ENCODE measurements at places on chromosomes 3 and 15.

- DNase-seq, result peak; percentile 54
These were observed 7.2 kb upstream of the STAC start for GRCh38 chr3:36373084-36373483.

- DNase-seq, result no peak
These were observed 175.1 kb downstream of the VGLL3 start for GRCh38 chr3:86815880-86816279.

GRCh38 chr15:42092398-42093318 is 1.7 kb downstream of the PLA2G4D start:
- DNase-seq, result no peak

DNA sequence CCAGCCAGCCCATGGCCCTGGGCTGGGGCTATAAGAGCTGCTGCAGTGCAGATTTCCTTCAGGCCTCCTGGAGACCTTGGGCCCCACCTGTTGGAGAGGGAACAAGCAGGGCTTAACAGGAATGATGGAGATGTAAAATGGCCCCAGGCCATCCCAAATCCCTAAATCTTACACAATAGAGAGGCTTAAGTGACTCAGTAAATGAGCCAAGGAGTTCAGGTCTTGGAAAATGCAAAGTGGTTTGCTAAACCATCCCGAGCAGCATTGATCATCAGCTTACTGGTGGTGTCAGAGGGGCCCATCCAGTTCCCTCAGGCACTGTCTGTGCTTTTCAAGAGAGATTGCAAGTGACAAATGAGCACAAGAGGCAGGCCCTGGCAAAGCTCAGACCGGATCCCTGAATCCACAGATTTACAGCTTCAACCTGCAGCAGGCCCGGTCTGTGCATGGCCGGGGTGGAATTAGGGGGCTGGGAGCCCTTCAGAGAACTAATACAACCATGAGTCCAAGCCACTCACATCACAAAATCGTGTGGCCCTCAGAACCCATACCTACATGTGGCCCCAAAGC is 325.4 kb downstream of the UACA start:
- no peak for DNase-seq

GRCh38 chr3:129553171-129553570 is 10.2 kb downstream of the H1-8 start:
- DNase-seq, result no peak

- no peak for DNase-seq
These were observed 38.1 kb upstream of the IGDCC4 start for GRCh38 chr15:65460741-65461347.

DNA sequence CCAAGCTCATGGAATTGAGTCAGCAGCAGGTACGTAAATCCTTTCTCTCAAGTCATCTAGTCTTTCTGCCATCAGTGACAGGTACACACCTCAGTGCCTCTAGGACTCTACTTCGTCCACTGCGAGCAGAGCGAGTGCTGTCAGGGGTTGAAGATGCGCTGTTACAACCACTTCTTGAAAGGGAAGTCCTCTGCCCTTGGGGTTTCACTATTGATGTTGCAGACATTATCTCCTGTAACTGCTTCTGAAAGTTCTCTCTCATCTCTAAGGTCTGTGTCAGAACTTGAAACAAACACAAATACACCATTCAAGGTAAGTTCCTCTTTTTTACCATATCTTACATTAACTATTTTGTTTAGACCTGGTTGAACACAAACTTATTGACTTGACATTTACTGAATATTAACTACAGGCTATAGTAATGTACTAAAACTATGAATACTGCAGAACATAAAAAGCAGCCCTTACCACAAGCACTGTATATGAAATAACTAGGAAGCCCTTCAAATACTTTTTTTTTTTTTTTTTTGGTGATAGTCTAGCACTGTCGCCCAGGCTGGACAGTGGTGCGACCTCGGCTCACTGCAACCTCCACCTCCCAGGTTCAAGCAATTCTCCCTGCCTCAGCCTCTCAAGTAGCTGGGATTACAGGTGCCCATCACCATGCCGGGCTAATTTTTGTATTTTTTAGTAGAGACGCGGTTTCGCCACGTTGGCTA is 41.5 kb downstream of the TOPBP1 start:
- no peak for DNase-seq

GRCh38 chr3:52503788-52504424 is 8.8 kb downstream of the STAB1 start:
- no peak for DNase-seq

GRCh38 chr15:31270767-31271166 is 55.9 kb upstream of the KLF13 start:
- DNase-seq, result no peak

- no peak for DNase-seq
These were observed 42.0 kb upstream of the IMPG2 start for GRCh38 chr3:101362406-101362805.

DNA sequence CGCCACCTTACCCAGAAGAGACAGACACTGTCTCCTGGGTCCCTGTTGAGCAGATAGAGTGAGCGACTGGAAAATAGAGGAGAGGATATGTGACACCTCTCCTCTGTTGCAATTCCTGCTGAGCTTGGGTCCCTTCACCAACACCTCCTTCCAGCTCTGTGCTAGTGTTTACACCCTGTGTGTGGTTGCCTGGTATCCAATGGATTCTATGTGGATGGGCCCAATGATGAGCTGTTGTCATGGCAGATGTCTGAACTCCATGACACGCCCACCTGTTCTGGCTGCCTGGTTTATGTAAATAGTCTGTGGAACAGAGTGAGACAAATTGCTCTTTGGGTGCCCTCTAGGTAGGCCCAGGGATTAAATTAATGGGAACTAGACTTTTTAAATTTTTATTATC is 23.7 kb downstream of the RBM5 start:
- DNase-seq, result no peak

- no peak for DNase-seq
These were observed 45.2 kb downstream of the GSK3B start for GRCh38 chr3:120049072-120049471.

DNA sequence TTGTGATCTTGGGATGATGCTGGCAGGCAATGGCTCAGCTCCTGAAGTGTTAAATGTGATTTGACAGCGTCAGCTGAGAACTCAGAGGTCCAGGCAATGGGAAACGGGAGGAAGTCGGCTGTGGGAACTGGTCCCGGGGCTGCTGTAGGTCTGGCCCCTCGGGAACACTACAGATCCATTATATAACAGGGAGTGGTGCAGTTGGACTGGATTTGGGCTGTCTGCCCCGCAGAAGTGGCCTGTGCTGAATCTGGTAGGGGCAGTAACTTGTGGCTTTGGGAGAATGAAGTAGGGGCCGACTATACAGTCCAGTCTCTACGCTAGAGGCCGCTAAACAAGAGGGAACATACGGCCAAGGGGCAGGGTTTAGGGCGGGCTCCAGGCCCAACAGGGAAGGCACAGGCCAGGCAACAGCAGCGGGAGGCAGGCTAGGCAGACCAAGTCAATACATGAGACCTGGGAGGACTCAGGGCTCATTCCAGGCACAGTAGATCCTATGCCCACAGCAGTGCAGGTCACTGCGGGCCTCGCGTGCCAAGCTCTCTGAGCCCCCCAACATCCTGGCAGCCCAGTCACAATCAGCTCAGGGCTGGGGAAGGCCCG is 20.3 kb upstream of the IL16 start:
- no peak for DNase-seq

DNA sequence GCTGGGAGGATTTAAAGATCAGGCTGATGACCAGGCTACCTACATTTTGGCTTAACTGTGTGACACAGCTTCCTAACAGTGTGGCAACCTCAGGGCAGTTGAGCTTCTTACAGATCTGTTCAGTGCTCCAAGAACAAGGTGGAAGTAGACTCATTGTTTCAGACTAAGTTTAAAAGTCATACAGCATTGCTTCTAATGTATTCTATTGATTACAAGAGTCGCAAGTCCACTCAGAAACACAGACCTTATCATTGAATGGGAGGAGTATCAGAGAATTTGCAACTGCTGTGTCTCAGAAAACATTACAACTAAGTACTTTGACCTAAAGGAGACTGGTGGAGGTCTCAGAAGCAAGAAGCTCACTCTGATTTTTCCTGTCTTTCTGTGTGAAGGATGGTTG is 579.5 kb upstream of the TGFBR2 start:
- DNase-seq, result no peak

GRCh38 chr3:43512754-43513404 is 108.9 kb downstream of the ANO10 start:
- no peak for DNase-seq

- no peak for DNase-seq
These were observed at the start of gene SLC6A20 for GRCh38 chr3:45795882-45796765. Gene SLC6A20 (minus strand): TSS chr3:45796536. CDS start chr3:45796419, 117 bp downstream.

GRCh38 chr15:71748293-71748718 is 62.0 kb upstream of the NR2E3 start:
- peak; percentile 85 for DNase-seq

- DNase-seq, result no peak
These were observed 6.0 kb downstream of the TM4SF19 start for GRCh38 chr3:196332168-196332567.

- DNase-seq, result no peak
These were observed 62.1 kb upstream of the TBC1D23 start for GRCh38 chr3:100198579-100199269.

DNA sequence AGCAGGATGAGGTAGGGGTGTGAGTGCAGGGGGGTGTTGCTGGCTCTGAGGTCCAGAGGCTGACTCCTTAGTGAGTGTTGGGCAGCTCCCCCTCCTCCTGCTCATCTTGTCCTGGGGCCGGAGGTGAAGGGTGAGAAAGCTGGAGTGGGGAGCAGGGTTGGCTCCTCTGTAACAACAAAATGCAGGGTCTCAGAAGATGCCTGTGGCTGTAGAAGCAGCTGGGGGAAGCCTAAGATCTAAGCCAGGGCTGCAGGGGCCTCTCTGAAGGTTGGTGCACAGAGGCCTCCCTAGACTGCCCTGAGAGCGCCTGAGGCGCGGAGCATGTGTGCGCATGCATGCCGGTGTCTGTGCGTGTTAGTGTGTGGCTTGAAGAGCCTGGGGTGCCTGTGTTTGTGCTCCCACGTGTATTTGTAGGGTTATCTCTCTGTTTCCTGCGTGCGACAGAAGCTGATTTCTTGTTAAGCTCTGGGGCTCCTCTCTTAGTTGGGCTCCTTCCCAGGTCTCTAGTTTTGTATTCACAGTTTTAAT is 5.3 kb upstream of the HDAC11 start:
- no peak for DNase-seq

- no peak for DNase-seq
These were observed 19.1 kb upstream of the NR2F2 start for GRCh38 chr15:96311256-96311955.

GRCh38 chr3:102233881-102234280 is 200.9 kb upstream of the ZPLD1 start:
- DNase-seq, result no peak

DNA sequence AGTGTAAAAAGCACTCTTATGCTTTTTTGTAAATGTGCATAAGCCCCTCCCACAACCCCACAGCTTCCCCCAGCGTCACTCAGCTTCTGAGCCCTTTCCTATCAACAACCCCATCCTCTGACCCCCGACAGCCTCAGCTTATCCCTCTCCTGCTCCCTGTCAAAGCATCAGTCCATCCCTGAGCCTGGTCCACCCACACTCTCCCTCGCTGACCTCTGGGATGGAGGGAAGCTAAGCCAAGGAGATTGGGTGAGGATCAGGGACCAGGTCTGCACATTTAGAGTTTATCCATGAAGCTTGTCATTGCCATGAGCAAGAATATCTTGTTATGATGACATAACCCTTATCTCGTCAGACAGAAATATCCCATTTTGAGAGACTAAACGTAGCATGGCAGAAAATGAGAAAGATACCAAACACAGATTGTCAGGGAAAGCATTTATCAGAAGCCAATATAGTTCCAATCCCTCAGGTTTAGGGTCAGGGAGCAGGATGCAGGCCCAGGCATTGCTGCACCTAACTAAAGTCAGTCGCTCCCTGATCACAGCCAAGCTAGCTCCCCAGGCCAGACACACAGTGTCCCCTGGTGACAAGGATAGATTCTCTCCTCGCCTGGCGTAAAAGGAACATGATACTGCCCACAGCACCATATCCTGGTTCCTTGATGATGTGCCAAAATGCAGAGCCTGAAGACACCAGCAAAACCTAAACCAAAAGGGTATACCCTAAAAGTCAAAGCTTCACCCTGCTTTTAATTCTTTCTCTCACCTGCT is 66.9 kb downstream of the DCLK3 start:
- DNase-seq, result no peak

- no peak for DNase-seq
These were observed 183.3 kb downstream of the PDE8A start for GRCh38 chr15:85164841-85165466.

- no peak for DNase-seq
These were observed 669.7 kb downstream of the ROBO1 start for GRCh38 chr3:79097964-79098660.

Data from urothelium cell line (cell line).